ENCODE measurements at places on chromosomes 4 and X.

- no peak for DNase-seq
These were observed 20.3 kb downstream of the DNAAF6 start for GRCh38 chrX:107226757-107227156.

DNA sequence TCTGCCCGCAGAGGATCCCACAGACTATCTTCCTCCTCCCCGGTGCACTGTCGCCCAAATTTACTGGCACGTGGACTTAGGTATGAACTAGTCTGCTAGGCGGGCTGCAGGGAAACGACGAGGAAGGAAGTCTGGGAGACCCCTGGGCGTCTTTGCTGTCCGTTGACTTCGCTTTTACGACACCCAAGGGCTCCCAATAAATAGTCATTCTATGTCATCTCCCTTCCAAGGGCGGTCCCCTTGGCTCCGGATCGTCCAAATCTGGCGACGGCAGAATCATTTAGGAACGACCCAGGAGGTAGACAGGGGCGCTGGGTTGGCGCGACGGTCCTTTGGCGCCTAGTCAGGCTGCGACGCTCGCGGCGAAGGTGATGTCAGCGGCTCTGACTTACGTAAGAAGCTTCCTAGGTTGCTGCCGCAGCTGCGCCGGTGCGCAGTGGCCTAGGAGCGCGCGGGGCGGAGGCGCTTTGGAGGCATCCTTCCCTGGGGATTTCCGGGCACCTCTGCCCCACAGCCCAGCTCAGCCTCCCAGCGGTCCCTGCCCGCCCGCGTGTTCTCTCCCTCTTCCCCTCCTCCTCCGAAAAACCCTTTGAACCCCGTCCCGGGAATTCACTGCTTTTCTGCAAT lies 2.2 kb downstream of the NHS start:
- DNase-seq = peak; percentile 69

GRCh38 chr4:167321299-167321698 lies 87.0 kb upstream of the SPOCK3 start:
- no peak for DNase-seq

GRCh38 chrX:106999002-106999975 lies 723 bp downstream of the MORC4 start:
- DNase-seq = peak; percentile 53

DNA sequence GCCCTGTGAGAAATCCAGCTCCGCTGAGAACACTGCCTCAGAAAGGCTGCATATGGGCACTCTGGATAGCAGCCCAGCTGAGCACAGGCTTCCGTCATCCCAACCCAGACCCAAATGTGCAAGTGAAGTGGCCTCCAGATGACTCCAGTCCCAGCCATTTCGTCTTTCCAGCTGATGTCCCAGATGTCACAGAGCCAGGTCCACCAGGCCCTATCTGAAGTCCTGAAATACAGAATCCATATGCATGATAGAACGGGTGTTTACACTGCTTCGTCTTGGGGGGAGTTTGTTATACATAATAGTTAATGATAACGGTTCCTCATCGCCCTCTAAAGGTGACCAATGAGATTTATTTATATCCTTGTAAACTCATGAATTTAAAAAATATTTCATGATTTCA lies 72.6 kb upstream of the TRIM2 start:
- no peak for DNase-seq
